Chondrocyte (in vitro differentiated cells): ENCODE measurements at places on chromosomes 2 and 18.

- no peak for DNase-seq
These were observed 25.2 kb upstream of the CYTIP start for GRCh38 chr2:157468931-157469708.

- DNase-seq, result no peak
These were observed 39.8 kb upstream of the TMEM163 start for GRCh38 chr2:134758633-134759032.

DNA sequence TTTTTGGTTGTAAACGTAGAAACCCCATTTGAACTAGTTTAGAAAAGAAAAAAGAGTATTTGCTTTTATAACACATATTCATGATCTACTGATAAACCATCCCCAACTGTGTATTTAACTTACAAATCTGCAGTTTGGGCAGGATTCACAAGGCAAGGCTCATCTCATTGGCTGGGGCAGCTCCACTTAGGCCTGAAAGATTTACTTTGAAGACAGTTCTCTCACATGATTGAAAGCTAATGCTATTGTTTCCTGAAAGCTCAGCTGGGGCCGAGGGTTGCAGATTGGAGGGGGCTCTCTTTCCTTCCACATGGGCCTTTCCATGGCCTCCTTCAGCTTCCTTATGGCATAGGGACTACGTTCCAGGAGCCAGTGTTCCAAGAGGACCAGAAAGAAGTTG, 47.4 kb downstream of the ARHGAP15 start:
- no peak for DNase-seq

DNA sequence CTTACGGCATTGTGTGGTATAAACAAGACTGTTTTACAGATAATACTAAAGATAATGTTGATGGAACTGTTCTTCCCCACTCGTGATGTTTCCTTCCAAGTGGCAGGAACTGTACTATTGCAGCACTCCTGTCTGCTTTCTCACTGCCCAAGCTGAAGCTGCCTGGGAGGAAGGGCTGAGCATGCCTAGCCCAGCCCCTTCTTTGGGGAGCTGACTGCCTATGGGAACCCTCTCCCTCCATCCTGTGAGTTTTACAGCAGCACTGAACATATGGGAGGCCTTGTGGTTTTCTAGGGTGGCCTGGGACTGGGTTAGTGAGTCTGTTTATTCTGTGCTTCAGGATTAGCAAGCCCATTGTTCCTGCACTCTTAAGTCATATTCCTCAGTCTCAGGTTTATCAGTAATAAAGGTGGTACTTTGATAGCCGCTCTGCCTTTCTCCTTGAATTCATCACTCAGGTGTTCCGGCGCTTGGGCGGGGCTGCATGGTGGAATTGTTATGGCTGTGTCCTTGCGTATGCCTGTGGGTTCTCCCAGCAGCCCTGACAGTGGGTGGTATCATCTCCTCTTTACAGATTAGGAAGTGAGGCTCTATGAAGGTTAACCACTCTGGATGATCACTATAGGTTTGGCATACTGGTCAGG, 379.7 kb downstream of the PTPRM start:
- DNase-seq, result no peak

DNA sequence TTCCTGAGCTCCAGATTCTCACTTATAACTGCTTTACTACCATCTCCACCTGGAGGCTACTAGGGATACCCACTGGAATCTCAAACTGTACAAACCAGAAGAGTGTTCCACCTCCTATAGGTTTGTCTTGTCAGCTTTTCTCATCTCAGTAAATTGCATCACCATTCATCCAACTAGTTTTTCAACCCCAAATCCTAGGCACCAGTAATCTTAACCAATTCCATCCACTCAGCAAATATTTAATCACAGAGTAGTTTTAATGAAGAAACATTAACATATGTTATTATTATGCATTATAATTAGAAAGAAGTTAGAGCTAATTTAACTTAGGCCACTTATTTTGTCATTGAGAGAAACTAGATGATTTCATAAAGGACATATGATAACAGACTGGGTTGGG, 635.0 kb downstream of the DCDC2C start:
- DNase-seq, result no peak
